ENCODE measurements at places on chromosomes 4 and X.

GRCh38 chrX:150160656-150161055, 202.5 kb upstream of the MAMLD1 start:
- no peak for DNase-seq

- no peak for DNase-seq
Observed at GRCh38 chr4:16085822-16086221, 2.0 kb upstream of the PROM1 start.

- no peak for DNase-seq
Observed at GRCh38 chr4:151524610-151525009, 115.6 kb downstream of the FHIP1A start.

DNA sequence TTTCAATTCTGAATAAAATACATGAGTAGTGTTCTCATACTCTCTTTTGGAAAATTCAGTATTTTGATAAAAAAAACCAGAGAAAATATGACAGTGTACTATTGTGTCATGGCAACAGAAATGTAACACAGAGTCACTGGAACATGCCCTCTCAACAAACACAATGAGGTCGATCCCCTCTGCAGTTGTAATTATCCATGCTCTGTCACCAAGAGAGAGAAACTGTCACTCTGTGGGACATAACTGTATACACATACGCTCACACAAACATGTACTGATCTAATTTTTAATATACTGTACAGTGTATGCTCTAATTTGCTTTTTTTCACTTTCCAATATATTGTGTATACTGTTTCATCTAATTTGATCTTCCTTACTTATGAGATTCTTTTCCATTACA, 1136.8 kb upstream of the TENM3 start:
- DNase-seq: no peak

- DNase-seq: no peak
Observed at GRCh38 chrX:103792916-103793544, 16.4 kb downstream of the PLP1 start.

- DNase-seq: no peak
Observed at GRCh38 chr4:128488055-128488705, 200.6 kb upstream of the PGRMC2 start.

DNA sequence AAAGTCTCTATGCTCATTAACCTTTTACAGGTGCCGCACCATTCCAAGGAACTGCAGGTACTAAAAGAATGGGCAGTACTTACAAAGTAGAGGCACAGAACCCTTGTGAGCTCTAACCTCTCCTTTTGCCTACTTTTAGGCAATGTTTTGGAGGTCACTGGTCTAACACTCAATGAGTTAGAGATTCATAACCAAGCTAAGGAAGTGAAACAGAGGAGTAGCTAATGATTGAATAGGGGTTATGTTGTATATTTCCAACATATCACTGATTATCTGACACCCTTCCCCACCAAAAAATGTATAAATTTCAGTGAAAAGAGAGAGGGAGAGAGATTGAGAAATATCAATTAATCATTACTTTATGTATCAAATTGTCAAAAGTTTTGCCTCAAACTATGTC, 269.3 kb downstream of the PCDH7 start:
- DNase-seq: no peak

- DNase-seq: no peak
Observed at GRCh38 chr4:172751550-172751949, 417.1 kb upstream of the GALNT7 start.

DNA sequence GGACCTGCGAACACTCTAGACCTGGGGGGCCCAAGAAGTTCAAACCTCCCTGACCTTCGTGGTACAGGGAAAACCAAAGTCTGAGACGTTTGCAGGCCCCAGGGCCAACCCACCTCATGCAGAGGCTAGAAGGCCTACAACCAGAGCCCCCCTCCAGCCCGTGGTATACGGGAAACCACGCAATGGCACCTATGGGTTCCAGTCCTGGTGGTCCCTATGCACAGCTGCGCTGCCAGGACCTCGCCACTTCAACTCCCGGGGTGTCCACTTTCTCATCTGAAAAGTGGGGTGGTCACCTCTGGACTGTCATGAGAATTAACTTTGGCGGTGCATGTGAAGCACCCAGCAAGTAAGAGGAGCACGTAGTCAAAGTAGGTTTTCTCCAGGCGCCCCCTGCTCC, 8.4 kb upstream of the MSX1 start:
- no peak for DNase-seq

DNA sequence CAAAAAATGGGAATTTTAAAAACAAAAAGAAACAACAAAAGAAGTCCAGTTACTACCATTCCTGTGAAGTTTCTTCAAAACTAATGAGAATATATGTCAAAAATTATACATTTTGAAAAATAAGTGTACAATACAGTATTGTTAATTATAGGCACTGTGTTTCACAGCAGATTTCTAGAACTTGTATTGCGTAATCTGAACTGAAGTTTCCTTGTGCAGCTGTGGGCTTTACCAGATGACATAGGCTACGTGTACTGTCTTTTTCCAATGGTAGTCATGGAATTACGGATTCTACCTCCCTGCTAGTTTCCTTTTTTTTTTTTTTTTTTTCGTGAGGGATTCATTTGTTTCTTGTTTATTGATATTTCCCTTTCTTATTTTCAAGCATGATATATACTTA, 113.8 kb upstream of the GABRA2 start:
- no peak for DNase-seq

GRCh38 chrX:10001496-10001895, 34.3 kb downstream of the CLDN34 start:
- no peak for DNase-seq

- no peak for DNase-seq
Observed at GRCh38 chr4:26984896-26985295, 124.3 kb downstream of the STIM2 start.

DNA sequence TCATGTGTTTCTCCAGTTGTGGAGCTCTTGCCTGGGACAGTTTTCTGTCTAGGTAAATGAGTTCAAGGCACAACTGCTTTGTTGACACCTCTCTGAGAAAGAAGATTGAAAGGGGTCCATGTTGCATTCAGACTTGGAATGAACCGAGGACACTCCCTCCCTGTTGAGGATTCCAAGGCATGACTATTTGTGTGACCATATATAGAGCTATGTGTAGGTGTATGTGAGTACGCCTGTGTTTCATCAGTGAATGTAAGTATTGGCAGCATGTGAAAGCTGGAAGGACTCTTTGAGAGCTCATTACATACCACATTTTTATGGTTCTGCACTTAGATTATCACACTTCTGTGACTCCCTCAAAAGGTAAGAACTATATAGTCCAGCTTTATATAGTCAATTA, 3.4 kb downstream of the HEPH start:
- no peak for DNase-seq

GRCh38 chr4:132386130-132386529, 763.0 kb upstream of the PCDH10 start:
- DNase-seq: no peak

GRCh38 chr4:24858026-24858425, 54.8 kb downstream of the CCDC149 start:
- DNase-seq: peak; percentile 25

DNA sequence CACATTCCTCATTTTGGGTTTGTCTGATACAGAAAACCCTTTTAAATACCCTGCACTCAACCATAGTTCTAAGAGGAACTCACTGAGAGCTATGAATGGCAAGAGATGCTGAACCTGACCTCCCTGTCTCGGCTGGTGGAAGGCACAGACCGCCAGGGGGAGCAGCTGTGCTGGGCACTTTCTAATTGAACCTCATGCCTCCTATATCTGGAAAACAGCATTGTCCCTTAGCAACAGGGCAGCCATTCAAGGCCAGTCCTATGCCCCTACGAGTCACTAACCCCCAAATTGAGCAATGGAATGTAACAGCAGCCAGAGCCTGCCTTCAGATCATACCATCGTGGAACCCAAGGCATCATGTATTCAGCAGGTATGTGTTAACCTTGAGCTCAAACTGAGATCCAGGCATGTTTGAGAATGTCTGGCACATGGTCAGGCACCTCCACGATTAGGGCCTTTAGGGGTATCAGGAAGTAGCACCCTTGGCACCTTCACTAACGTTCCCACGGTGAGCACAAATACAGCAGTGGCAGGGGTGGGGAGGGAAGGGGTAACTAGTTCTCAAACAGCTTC, 5.1 kb downstream of the USP27X start:
- DNase-seq: peak; percentile 53

All from brain (organoid and tissue), 16 donors.